Fibroblast of the aortic adventitia (primary cell): ENCODE measurements at places on chromosomes 5 and 9. TPM values are rescaled to one million over a fixed set of nuclear protein-coding genes. Genes with fewer than 3 reads are reported as not detected.

DNA sequence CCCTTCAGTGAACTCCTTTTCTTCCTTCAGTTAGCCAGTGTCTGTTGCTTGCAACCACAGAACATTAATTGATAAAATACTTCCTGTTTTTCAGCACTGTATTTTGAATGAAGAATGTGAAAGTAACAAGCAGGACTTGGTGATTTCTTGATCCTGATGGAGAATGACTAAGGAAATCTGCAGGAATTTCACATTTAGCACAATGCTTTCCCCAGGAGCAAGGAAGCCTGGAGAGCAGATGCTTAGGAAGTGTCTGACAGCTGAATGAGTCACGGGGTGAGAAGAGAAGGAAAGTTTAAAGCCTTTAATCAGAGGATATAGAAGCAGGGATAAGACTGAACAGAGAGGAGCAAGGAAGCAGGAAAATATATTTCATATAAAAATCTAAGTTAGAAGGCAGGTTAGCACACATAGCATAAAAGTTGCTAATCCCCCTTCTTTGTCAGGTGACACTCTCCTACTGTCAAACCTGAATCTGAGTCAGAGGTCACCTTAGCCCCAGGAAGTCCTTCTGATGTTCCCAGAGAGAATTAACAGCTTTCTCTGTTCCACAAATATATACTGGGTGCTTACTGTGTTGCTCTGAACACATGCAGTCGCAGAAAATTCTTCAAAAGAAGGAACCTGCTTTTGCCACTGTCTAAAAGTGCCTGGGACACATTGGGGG is 59.7 kb downstream of the GNA14 start:
- DNase-seq = peak; percentile 89

GRCh38 chr5:34511481-34511880 is 144.6 kb upstream of the RAI14 start:
- no peak for DNase-seq

DNA sequence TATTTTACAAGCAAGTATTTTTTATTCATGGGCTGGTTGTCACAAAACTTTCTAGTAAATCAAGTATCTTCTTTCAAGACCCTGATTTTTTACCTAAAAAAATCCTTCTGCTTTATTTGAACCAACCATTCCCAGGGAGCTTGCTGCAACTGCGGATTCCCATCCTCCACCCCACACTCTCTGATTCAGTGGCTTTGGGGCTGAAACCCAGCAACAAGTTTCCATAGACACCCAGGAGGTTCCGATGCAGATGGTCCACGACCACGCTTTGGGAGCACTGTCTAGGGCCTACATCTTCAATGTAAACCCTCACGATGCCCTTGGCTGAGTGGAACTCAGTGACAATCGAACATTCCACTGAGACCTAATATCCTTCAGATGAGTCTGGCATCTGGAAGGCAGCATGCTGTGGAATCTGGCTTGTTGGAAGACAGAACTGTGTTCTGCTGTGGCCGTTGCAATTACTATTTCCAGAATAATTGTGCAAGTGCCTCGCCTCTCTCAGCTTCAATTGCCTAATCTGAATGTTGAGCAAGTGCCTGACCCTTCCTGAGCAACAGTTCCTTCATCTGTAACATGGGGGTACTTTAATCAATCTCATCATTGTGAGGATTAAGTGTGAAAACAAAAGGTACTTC is 105.1 kb downstream of the INSYN2B start:
- DNase-seq = peak; percentile 63

GRCh38 chr5:95862671-95863382 is 40.3 kb upstream of the GLRX start:
- no peak for DNase-seq

DNA sequence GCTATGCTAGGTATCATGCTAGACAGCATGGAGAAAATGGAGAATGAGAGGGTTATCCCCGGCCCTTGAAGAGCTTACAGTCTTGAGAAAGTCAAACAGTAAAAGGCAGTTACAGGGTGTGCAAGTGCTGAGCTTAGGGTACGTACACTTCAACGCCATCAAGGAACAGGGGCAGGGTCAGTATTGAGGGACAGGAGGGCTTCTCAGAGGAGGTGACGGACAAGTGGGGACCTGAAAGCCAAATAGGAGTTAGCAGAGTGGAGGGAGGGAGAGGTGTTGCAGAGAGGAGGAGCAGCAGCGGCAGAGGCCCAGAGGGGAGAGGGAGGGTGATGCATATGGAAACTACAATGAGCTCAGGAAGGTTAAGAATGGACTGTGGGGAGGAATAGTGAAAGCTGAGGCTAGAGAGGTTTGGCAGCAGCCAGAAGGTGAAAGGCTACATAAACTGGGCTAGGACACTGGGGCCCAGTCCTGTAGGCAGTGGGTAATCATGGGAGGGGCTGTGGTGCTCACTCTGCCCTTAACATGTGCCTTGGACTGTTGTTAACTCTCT is 88.0 kb downstream of the NRG2 start:
- no peak for DNase-seq

GRCh38 chr5:166540156-166540555 is 1751.3 kb upstream of the WWC1 start:
- DNase-seq = no peak

DNA sequence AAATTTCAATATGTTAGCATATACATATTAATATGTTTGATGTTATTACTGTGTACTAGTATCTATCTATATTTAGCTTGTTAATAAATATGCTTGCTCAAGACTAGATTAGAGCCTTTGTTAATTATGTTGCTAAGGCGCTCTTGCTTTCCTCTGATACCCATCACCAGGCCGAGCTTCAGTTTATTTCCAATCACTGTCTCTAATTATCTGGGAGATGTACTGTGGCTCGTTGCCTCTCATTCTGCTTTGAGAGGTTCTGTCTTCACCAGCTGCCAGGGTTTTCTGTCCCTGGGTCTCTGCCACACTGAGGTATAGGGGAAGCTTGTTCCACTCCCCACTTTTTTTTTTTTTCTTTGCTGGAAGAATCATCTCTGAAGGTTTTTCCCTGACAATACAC is 21.0 kb upstream of the TAF11L2 start:
- DNase-seq = no peak

DNA sequence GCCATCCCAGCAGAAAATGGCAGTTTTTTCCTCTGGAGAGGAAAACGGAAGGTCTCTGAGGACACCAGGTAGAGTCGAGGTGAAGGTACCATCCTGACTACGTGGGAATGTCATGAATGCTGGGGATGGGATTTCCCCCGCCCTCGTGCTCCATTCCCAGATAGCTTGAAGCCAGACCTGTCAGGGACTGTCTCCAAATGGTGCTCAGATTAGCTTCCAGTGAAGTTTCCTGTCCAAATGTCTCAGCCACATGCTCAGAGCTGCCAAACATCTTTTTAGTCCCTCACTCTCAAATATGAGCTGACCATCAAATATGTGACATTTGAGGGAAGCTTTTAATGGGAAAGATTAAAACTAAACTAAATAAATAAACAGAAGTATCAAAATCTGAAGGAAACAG is 7.6 kb upstream of the ANKRD34B start:
- DNase-seq = no peak

DNA sequence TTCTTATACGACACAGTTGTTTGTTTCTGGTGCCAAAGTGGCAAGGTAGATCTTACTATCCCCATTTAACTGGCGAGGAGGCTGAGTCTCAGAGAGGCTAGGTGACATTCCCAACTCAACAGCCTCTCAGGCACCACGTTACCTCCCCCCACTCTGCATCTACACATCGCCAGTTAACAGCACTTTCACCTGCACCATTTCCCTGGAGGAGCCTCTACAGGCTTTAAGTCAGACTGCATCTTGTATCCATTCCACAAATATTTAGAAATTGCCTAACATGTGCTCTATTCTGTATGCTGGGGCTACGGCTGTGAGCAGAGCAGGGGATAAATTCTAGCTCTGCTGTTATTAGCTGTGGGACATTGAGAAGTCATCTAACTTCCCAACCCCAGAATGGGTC is 168.6 kb downstream of the INSYN2B start:
- DNase-seq = no peak

The HOMER1 gene
- 5.4 and 6.8 TPM in 2 replicates for total RNA-seq

The ENTREP1 gene
- 0.18 and 0.41 TPM in 2 replicates for total RNA-seq

The TMEM174 gene
- not detected in 2 replicates for total RNA-seq

The NUTM2F gene
- total RNA-seq = not detected in 2 replicates

The PCDHGC4 gene
- 2.5 and 5.2 TPM in 2 replicates for total RNA-seq

The CCL27 gene
- total RNA-seq = not detected in 2 replicates

The SLC6A3 gene
- not detected in 2 replicates for total RNA-seq

The PHF2 gene
- total RNA-seq = 4.7 and 14.2 TPM in 2 replicates
